ENCODE measurements at places on chromosomes 12 and 14.

- peak; percentile 39 for DNase-seq
These were observed 116.3 kb downstream of the GLT1D1 start for GRCh38 chr12:128969480-128970055.

DNA sequence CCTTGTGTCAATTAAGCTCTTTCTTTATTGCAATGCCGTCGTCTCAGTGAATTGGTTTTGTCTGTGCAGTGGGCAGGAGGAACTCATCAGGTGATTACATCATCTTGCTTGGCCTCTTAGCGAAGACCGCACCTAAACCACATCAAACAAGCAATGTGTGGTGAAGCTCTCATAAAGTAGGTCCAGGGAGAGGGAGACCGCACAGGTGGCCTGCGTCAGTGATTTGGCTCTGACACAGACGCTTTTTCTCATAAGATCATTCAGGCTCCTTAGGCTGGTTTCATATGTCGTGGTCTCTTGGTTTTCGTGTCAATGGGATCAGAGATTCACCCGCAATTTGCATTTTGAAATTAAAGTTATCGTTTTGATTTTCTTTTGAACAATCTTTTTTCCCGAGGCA is 6.7 kb upstream of the TESC start:
- no peak for DNase-seq

DNA sequence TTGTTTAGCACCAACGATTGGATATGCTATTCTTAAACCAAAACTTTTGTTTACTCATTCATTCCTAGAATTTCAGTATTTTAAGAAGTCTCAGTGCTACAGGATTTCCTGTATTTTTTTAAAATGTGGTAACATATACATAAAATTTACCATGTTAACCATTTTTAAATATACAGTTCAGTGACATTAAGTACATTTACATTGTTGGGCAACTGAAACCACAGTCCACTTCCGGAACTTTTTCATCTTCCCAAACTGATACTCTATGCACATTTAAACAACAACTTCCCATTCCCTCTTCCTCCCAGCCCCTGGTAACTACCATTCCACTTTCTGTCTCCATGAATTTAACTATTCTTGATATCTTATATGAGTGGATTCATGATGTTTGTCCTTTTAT is 30.3 kb downstream of the PDE3A start:
- no peak for DNase-seq

DNA sequence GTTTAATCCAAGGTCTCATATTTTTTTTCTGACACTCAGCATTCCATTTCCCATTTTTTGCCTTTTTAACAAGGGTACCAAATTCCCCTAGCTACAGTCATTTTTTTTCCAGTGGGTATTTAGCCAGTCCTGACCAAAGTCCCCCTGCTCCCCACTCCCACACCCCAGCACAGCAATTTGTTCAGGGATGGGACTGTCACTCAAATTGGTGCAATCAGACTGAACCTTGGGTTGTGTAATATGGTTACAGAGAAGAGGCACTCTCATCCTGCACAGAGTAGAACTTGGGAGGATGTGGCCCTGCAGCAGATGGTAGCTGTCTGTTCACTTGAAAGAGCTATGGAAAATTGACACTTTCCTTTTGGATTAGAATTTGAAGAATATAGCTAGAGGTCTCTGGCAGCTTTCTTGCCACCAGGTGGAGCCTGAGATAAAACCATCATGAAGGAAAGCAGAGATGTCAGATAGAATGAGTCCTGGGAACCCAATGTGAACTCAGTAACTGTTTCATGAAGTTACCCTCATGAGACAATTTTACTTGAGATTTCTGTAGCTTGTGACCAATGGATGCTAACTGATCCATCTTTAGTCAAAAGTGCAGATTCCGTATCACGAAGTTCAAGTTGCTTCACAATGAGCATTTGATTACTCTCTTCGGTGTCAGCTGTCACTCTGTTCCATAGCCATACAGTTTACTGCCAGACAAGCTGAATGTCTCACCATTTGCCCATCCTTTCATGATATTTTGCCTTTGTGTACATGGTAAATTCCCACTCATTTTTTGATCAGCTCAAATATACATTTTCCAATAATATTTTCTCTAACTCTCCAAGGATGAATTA is 394.0 kb upstream of the SYT1 start:
- DNase-seq, result no peak

GRCh38 chr12:122951406-122951805 is 14.9 kb downstream of the ABCB9 start:
- DNase-seq, result no peak

- DNase-seq, result peak; percentile 5
These were observed 77.2 kb upstream of the RFLNA start for GRCh38 chr12:124217508-124218242.

- no peak for DNase-seq
These were observed 442 bp downstream of the FLVCR2 start for GRCh38 chr14:75578786-75579337.

GRCh38 chr12:11807458-11807857 is 158.0 kb downstream of the ETV6 start:
- no peak for DNase-seq

- DNase-seq, result no peak
These were observed 108.2 kb upstream of the SLC38A4 start for GRCh38 chr12:46933947-46934346.

GRCh38 chr14:26427097-26427496 is 170.7 kb downstream of the NOVA1 start:
- DNase-seq, result no peak

GRCh38 chr12:76643438-76643837 is 83.9 kb upstream of the OSBPL8 start:
- no peak for DNase-seq

GRCh38 chr12:53227341-53227740 is 4.7 kb downstream of the RARG start:
- no peak for DNase-seq

- DNase-seq, result no peak
These were observed at the start of gene TMEM30B for GRCh38 chr14:61281186-61281947. Gene TMEM30B (minus strand): TSS chr14:61281338. CDS start chr14:61281147, 191 bp downstream.

- DNase-seq, result no peak
These were observed 1.4 kb upstream of the GARIN2 start for GRCh38 chr14:67187826-67188225.

GRCh38 chr12:117521867-117522266 is 160.4 kb upstream of the NOS1 start:
- no peak for DNase-seq

DNA sequence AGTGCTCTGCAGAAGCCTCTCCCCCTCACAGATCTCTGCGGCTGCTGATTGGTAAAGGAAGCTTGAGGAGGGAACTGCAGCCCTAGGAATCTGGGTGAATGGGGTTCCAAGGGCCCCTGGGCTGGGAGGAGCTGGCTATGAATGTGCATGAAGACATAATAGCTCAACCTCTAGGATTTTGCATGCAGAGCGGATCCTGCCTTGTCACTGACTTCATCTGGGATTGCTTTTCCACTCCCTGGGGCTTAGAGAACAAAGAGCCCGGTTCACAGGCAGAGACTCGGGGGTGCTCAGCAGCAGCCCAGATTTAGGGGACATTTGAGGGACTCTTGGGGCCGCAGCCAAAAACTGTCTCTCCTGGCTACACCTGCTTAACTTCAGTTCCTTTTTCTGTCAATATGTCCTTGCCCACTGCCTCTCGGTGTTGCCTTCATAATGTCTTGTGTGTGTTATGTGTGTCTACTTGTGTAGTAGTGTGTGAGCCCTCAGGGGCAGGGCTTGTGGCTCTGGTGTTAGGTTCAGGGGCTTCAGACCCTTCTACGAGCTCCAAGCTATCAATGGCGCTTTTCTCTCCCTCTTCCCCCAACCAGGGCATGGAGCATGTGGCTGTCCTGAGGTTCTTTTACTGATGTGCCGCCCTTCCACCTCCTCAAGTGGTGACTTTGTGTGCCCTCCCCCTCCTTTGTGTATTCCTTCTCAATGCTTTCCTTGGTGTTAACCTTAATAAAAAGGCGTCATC is 1.9 kb downstream of the CCDC184 start:
- no peak for DNase-seq

- no peak for DNase-seq
These were observed 267.7 kb downstream of the SLC6A15 start for GRCh38 chr12:84644908-84645307.

- DNase-seq, result no peak
These were observed 118.4 kb upstream of the NCOR2 start for GRCh38 chr12:124685689-124686369.

DNA sequence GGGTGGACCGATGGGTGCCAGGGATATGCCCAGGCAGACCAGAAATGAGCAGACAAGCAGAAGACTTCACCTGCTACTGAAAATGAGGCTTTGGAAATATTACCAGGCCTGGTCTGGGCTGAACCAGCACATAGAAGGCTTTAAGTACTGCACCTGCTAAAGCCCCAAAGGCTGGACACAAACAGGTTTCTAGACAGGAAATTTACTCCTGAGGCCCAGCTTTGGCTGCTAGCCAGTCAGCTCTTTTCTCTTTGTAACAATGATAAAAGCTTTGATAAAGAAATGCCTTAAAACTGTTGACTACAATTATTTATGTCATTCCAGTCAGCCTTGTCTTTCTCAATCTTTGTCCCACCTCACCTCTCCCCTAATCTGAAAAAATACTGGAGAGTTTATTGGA is 228.9 kb upstream of the EGLN3 start:
- DNase-seq, result no peak

- DNase-seq, result no peak
These were observed 293.5 kb upstream of the DIO2 start for GRCh38 chr14:80504781-80505180.

Data from hippocampal formation (tissue), 2 donors.